ENCODE measurements at places on chromosomes 5 and 9.

GRCh38 chr9:73715591-73715990 lies 563.9 kb downstream of the ANXA1 start:
- no peak for DNase-seq

DNA sequence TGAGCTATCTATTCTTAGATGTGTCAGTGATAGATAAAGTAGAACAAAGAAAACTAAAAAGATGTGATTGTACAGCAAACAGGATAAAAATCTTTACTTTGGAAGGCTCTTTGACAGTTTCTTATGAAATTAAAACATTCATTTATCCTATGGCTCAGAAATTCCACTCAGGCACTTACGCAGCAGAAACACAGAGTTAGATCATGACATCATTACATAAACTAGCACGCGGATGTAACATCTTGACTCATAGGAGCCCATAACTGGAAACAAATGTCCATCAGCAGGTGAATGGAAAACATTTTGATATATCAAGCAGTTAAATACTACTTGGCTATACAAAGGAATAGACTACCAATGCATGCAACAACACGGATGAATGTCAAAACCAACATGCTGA lies 45.3 kb downstream of the ICE1 start:
- DNase-seq: no peak

DNA sequence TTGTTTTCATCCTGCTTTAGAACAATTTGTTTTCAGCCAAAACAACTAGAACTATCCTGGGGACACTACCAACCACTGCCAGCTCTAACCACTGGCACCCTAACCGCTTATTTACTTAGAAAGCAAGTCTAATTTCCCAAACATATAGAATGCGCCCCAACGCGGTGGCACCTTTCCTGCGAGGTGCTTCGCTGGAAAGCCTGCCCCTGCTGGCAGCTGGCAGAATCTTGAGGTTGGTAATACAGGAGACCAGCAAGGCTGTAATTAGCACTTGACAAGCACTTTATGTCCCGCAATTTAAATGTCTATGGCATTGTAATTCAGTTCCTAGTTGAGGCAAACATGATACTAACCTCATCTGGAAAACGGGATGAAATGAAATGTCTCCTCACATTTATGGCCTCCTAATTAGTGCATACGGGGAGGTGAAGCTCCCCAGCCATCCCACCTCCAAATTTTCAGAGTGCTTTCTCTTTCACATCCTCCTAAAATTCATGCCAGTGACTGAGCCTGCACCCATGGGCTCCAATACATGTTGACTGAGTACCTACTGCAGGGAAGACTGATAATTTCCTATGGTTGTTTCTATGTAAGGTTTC lies 30.4 kb downstream of the GABBR2 start:
- DNase-seq: peak; percentile 3

- no peak for DNase-seq
These were observed 43.2 kb upstream of the ANKH start for GRCh38 chr5:14914623-14915260.

DNA sequence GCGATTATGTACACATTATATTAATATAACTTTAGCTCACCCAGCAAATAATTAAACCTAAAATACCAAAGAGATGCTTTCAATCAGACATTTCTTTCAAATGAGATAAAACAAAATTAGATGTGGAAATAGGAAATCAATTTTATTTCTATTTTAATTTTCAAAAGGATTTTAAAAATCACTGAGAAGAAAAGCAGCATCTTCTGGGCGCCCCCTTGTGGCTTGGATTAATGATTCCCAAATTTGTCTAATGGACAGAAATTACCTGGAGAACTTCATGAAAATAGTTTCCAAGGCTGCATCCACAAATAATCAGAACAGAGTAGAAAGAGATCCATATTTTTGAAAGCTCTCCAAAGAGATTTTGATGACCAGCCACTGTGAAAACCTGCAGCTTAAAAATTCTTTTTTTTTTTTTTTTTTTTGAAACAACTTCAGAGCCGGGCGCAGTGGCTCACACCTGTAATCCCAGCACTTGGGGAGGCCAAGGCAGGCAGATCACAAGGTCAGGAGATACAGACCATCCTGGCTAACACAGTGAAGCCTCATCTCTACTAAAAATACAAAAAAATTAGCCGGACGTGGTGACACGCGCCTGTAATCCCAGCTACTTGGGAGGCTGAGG lies 50.9 kb upstream of the CEMIP2 start:
- DNase-seq: peak; percentile 3

DNA sequence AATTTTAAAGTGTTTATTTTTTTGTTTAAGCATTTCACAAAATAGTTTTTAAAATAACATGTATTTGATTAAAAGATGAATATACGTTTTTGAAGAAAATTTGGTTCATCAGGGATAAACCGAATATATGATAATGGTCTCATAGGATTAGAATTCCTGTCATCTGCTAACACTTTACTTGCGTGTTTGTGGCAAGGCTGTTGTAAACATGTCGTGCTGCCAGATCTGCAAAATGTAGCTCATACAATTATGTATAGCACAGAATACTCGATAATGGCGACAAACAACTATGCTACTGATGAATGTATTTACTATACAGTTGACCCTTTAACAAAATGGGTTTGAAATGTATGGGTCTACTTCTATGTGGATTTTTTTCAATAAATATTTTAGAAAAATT lies 7.2 kb upstream of the TXNDC8 start:
- no peak for DNase-seq

GRCh38 chr9:133427658-133428348 lies 5.6 kb downstream of the ADAMTS13 start:
- no peak for DNase-seq

- DNase-seq: no peak
These were observed 1.2 kb upstream of the PHF2 start for GRCh38 chr9:93574900-93575795.

DNA sequence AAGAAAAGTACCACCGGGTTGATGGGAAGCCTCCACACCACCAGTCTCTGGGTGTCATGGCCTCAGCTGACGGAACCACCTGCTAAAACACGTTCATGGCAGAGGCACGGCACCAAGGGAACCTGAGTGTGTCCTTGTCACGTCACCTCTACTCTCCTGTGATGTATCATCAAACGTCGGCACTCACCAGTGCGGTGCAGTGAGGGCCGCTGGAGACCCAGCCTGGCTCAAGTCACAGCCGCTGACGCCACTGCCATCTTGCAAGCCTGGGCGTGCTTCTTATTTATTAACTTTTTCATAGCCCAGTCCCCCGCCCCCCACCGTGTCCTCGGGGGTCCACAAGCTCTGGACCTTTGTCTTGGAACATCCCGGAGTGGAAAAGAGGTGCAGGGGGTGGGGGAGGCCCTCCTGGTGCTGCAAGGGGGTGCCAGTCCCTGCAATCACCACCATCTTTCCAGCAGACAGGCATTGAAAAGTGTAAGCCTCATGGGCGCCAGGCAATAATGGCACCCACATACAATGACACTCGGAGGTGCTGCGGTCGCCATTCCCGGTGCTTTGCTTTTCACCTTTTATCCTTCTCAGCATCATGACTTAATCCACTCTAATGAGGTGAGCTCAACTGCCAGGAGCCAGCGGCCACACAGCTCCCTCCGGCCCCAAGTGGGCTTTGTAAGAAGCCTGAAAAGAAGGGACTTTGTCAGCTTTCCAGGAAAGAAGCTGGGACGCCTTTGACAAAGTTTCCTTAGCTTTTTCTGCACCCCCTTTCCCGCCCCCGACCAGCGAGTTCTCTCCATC lies 202.3 kb upstream of the IRX1 start:
- DNase-seq: no peak

GRCh38 chr5:115262011-115262320 lies 711 bp downstream of the PGGT1B start:
- no peak for DNase-seq

DNA sequence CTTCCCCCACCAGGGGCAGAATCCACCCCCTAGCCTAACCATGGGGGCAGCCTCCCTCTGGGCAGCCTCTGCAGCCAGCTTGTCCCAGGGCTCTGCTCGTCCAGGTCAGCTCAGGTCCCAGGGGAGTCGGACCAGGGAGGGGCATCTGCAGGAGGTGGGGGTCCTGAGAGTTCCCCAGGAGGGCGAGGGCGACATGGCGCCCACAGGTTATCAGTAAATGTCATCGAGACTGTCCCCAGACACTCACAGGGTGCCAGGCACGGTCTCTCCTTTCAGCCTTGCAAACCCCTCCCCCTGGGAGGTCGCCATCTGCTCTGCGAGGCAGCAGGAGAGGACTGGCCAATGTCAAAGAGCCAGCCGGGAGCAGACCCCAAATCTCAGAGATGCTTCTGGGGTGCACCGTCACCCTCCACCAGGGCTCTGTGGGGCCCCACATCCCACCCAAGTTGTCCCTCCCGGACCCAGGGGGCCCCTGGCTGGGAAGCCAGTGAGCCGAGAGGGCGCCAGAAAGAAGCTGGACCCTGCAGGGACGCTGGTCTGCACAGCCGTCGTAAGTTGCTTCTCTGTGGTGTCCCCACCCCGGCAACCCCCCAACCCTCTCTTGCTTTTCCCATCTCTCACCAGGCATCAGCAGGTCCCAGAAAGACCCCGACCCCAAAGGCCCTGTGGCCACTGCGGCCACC lies 69.3 kb downstream of the NTNG2 start:
- no peak for DNase-seq

GRCh38 chr5:4570047-4570995 lies 569.8 kb upstream of the ADAMTS16 start:
- DNase-seq: no peak

DNA sequence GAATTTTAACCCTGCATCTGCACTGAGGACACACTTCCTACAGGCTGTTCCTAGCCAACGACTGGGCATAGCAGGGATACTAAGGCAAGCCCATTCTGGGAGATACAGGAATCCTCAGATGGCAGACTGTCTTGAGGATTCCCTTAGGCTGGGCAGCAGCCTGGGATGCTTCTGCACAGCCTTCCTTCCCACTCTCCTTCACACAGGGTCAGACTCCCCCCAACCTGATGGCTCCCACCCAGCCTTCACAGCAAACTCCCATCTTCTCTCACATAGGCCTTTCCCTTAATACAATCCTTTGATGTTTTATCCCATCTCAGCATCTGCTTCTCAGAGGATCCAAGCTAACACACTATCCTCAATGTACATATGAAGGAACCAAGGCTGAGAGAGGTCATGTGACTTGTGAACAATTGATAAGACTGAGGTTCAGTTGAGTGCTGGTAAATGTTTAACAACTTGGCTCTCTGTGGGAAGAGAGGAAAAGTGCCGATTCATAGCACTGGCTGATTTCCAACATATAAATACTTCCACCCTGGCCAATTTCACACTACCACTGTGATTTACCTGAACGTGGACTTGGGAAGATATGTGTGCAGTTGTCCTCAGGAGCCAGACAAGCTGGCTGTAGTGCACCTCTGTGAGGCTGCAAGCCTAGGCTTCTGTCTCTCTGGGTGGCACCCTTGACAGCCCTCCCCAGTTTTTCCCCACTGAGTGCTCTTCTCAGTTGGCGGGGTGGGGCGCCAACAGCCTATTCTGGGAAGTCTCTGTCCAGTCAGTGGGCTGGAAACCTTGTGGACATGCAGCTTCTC lies 120.2 kb upstream of the TRIM32 start:
- no peak for DNase-seq

DNA sequence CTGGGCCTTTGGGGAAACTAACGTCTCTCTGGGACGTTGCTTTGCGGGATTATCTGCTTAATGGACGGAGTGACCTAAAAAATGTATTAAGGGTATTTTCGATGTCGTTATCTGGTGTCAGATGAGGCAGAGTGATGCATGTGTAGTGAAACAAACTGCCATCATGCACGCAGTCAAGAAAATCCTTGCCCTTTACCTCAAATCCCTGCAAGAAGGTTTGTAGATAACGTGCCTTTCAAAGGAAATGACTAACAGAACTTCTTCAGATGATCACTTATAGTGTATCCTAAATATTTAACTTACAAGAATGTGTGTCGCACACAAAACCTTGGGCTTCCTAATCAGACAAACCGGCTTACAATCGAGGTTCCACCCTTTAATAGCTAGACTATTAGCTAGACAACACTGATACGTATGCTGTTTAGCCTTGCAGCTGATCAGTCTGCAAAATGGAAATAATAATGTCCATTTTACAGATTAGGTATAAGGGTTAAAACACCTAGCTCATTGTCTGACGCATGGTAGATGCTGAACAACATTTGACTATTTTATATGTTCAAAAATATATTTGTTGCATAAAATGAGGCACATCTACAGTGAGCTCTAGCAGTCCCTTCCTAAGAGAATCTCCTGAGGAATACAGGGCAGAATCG lies 541 bp upstream of the TBCA start:
- DNase-seq: no peak

DNA sequence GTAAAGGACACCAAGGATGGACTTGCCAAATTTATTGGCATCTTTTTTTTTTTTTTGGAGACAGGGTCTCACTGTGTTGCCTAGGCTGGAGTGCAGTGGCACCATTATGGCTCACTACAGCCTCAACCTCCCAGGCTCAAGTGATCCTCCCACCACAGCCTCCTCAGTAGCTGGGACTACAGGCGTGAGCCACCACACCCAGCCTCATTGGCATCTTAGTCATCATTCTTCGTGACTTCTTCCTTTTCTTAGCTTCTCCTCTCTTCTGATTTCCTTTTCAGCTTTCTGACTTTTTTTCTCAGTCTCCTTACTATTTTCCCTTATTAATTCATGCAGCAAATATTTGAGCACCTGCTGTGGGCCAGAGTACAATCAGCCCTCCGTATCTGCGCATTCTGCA lies 6.1 kb downstream of the MAML1 start:
- DNase-seq: peak; percentile 27

DNA sequence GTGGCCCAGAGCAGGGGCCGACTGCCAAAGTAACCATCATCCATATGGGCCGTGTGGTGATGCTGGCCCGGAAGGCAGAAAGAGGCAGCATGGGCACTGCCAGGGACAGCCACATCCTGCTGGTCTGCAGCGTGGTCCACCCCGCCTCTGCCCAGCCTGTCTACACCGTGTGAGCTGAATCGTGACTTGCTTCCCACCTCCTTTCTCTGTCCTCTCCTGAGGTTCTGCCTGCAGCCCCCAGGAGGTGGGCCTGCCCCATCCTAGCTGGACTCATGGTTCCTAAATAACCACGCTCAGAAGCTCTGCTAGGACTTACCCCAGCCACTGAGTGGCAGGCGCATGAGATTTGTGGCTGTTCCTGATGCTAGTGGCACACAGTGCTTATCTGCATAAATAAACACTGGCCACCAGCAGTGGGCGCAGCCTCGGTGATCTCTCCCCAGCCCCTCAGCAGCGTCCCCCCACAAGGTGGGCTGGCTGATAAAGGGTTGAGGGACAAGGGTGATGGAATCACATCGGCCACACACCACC lies 22.6 kb upstream of the SUSD3 start:
- DNase-seq: no peak

GRCh38 chr9:93292288-93292615 lies 108.3 kb downstream of the WNK2 start:
- DNase-seq: no peak

All from inflammatory macrophage treated with lipopolysaccharide for 1 hour (primary cell).